HT-29 (cell line): ENCODE measurements at places on chromosomes 3 and 15. TPM values are rescaled to one million over a fixed set of nuclear protein-coding genes. Genes with fewer than 3 reads are reported as not detected.

GRCh38 chr3:24631481-24631880 is 136.8 kb upstream of the THRB start:
- no peak for DNase-seq

- no peak for DNase-seq
These were observed 449.5 kb upstream of the TBL1XR1 start for GRCh38 chr3:177646749-177647148.

GRCh38 chr3:172209333-172210321 is 170.2 kb downstream of the FNDC3B start:
- DNase-seq: no peak

- no peak for DNase-seq
These were observed 86.3 kb downstream of the TMEM108 start for GRCh38 chr3:133124511-133124910.

DNA sequence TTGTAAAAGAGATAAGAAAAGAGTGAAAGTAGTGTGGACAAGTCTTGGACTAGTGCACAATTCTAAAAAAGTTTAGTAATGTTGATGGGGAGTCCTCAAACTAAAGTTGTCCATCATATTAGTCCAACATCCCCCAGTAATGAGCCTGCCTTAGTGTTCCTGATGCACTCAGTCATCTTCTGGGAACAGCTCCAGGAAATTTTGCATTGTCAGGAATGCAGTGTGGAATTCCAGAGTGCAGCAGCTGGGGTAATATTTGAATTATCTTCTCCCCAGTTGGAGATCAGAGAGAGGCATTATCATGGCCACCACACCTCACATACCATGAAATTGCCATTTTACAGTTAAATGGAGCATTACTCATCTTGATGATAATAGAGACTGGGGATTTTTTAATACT is 528.8 kb upstream of the NAALADL2 start:
- no peak for DNase-seq

DNA sequence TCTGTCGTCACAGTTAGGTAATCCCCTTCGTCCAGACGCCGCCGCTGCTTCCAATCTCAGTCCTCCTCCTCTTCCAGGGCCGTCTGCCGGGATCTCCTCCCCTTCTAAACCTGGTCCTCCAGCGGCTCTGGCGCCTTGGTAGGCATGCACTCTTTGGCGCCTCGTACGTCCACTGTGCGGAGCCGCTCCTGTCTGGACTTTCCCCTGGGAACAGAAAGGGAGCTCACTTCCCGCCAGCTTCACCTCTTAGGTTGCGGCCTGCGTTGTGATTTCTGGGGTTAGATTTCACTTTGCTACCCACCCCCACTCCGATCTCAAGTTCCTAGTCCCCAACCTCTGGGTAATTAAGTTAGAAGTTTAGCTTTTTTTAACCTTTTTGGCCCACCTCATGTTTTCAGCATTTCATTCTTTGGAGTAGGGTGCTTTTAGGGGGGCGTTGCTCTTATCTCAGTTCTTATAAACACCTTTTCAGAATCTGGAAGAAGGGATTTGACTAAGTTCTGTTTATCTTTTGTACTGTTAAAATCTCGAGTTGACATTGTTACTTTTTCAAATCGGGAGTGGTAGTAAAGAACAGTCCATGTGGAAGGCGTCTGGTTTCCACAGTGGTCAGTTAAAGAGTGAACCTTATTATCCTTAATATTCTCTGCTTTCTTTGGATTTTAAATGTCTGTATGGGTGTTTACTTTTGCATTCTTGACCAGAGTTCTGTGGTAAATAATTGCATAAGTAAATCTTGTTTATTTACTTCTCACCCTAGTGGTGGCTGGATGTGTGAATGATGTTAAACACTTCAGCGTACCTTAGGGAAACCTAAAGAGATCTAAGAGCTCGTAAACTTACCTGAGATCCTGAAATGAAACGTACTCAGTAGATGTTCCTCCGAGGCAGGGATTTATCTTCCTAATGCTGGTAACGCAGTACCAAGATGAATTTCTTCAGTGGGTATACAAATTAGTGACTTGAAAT is 611 bp downstream of the CTDSPL2 start:
- DNase-seq: peak; percentile 88

- peak; percentile 19 for DNase-seq
These were observed 193.3 kb downstream of the CD47 start for GRCh38 chr3:107897471-107898061.

DNA sequence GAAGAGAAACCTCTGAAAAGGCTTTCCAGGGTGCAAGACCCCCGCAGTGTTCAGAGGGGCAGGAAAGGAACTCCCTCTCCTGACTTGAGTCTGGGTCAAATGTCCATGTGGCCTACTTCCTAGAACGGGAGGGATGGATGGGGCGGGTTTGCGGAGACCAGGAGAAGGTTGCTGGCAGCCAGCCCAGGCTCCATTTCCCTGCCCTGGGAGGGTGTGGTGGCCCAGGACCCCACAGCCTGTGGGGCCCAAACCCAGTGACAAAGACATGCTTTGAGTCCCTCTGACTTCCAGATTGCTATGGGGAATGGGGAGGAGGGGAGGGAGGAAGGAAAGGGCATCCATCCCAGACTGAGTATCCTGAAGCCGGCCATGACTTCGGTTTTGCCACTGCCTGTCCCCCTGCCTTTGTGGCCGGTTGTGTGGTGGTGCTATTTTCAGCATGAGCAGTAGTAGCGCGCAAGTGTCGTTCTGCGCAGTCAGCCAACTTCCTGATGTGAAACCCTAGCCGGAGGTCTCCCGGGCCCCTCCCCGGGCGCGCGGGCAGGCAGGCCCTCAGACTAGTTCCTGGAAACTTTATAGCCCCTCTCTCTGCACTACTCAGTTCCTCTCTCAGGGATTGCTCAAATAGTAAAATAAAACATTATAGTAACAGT is 24.4 kb downstream of the MAGEF1 start:
- no peak for DNase-seq

Gene GALNT15
- not detected in 2 replicates for total RNA-seq

Gene MME
- total RNA-seq: 0.03 TPM in 1 of 2 replicates, not detected in the other
